NCI-H1930 (cell line): ENCODE measurements at places on chromosomes 5 and 9.

- DNase-seq, result no peak
Observed at GRCh38 chr9:98532147-98532546, 176.6 kb downstream of the GABBR2 start.

- DNase-seq, result no peak
Observed at GRCh38 chr9:88831713-88832407, 159.4 kb upstream of the S1PR3 start.

DNA sequence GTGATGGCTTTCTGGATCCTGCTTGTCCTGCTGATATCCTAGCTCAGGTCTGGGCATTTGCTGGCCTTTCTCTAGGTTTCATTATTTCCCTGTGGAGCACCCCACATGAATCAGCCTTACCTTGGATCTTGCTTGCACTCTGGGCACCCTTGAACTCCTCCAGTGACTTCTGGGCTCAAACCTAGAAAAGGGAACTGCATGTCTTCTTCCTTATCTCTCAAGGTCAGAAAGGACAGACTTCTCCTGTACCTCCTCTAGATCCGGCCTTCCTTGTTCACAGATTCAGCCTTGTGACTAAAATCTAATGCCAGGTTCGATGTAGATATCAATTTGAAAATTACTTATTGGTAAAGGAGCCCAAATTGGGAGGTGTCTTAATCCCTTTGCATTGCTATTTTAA is 267.9 kb downstream of the PARP8 start:
- no peak for DNase-seq

GRCh38 chr9:38119560-38120236 is 50.7 kb upstream of the SHB start:
- DNase-seq, result peak; percentile 40

- DNase-seq, result no peak
Observed at GRCh38 chr5:163565492-163565891, 60.1 kb downstream of the MAT2B start.

DNA sequence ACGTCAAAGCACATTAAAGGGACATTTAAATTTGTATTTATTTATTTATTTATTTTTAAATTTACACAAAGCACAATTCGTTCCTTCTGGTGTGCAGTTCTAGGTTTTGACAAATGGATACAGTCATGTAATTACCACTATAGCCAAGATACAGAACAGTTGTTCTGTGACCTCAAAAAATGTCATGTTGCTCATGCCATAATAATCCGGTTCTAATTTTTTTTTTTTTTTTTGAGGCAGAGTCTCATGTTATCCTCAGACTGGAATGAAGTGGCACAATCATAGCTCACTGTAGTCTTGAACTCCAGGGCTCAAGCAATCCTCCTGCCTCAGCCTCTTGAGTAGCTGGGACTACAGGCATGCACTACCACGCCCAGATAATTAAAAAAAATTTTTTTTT is 7.8 kb downstream of the IGFBPL1 start:
- DNase-seq, result no peak

DNA sequence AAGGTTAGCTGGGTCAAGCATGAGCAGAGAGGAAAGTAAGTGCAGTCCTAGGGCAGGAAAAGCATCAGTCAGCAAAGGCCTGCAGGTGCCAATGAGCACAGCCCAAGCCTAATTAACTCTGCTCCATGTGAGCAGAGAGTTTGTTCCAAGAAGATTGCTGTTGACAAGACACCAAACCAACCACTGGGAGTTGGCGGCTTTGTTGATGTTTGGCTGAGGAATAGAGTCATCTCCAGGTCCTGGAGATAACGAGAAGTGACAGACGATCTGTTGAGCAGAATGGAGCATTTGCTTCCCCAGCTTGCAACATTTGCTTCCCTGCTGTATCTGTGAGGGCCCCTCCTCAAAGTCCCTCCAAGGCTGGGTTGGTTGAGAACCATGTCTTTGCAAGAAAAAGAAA is 68.2 kb downstream of the FAM114A2 start:
- no peak for DNase-seq

DNA sequence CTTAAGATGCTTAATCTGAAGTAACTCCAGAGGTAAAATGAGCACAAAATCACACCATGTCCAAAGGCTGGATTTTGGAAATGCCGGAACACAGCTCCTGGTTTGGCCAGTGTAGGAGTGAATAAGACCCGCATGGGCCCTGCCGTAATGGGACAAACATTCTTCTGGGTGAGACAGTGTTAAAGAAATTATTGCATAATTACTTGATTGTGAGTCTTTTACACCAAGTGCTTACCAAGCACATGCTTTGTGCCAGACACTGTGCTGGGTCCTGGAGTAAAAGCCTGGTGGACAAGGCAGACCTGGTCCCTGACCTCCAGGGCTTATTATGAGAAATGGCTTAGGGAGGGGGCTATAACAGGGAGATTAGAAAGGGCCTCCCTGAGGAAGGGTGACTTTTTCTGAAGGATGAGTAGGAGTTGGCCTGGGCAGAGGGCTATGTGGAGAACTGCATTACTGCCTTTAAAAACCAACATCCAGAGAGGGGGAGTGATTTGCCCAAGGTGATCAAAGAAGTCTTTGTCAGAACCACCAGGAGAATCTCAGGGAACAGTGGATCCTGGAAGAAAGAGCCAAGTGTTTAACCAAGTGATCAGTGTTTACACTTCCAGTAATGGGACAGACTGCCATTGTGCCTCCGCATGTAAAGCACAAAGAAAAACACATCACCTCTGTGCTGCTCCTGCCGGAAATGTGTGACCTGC is 3.5 kb downstream of the PDE6A start:
- DNase-seq, result no peak

GRCh38 chr9:99040911-99041582 is 63.9 kb upstream of the TGFBR1 start:
- DNase-seq, result no peak

GRCh38 chr9:127193483-127193882 is 71.0 kb upstream of the ANGPTL2 start:
- no peak for DNase-seq

DNA sequence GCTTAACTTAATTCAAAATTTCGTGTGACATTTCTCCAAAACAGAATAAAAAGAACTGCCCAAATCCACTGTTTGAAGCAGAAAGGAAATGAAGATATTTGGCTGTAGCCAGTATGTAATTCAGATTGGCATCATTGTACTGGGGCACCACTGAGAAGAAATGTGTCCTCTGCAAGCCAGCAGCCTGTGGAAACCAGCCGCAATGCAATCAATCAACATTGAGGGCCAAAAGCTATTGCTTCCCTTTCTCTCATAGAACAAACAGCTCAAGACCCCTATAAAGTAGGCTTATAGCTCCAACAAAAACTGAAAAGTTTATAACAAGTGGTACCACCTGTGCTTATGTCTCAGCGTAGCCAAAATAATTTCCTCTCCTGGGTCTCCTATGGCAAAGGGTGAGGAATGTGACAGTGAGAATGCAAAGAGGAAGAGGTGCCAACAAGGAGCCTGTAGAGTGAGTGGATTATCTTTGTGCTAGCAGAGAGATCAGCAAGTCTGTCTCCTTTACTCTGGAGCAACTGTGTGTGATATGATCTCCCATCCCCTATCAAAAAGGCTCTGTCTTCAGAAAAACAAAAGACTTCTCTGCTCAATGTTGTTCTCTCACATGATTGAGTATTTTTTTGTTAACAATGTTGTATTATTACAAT is 1072.3 kb upstream of the DMAC1 start:
- no peak for DNase-seq

- DNase-seq, result no peak
Observed at GRCh38 chr5:179858241-179858585, 404 bp downstream of the MRNIP start.
